ENCODE measurements at places on chromosomes 7 and 10.

- H3K4me1 ChIP-seq: peaks cover 13% of the 10 kb centered on the region
- no peak for DNase-seq
- H3K27ac ChIP-seq: no peak overlapping the region
- no peaks in the 10 kb centered on the region for H3K27me3 ChIP-seq
- H3K36me3 ChIP-seq: no peaks in the 10 kb centered on the region
These were observed 37.2 kb upstream of the MYL10 start for GRCh38 chr7:101666293-101666692.

DNA sequence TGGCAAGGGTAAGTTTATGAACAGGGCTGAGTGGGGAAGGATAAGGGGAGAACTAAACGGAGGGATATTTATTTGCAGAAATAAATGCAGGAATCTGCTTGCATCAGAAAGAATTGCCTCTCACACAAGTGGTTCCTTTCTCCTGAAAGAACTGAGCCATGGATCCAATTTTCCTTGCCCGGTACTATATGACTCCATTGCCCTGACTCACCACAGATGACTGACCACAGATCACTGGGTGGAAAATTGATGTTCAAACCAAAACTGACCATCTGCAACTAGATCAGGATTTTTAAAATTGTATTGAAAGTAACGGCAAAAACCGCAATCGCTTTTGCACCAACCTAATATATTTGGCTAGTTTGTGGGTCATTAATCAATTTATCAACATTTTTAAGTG, 6.2 kb upstream of the MACC1 start:
- no peaks in the 10 kb centered on the region for H3K27me3 ChIP-seq
- no peak overlapping the region for H3K4me3 ChIP-seq
- DNase-seq: no peak
- no peak overlapping the region for H3K27ac ChIP-seq
- no peaks in the 10 kb centered on the region for H3K36me3 ChIP-seq

- H3K27ac ChIP-seq: peak overlapping the region; percentile 55
- H3K4me3 ChIP-seq: no peak overlapping the region
- DNase-seq: no peak
- no peaks in the 10 kb centered on the region for H3K27me3 ChIP-seq
- H3K36me3 ChIP-seq: no peaks in the 10 kb centered on the region
These were observed 96.5 kb downstream of the ZMIZ1 start for GRCh38 chr10:79165070-79165778.

- no peak overlapping the region for H3K27ac ChIP-seq
- H3K4me1 ChIP-seq: 0 out of 2 replicates have a peak, but pooled peaks cover 9% of the 10 kb centered on the region
- H3K36me3 ChIP-seq: no peaks in the 10 kb centered on the region
These were observed 47.1 kb upstream of the TMEM72 start for GRCh38 chr10:44864051-44864450.

DNA sequence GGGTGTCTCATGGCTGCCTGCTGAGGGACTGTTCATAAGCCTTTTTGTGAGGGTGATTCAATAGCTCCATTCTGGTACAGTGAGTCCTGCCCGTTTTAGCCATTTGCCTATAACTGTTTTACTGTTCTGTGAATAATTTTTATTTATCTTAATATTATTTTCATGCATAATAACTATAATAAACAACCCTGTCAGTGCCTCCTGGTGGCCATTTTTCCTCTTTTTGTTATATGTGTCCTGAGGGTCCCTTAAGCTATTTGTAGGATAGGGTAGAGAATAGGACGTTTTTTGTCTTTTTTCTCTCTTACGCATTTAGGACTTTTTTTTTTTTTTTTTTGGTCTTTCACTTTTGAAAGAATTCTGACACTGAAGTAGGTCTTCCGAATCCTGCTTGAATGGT, 2.9 kb downstream of the C1QL3 start:
- H3K27me3 ChIP-seq: peaks cover 55% of the 10 kb centered on the region
- H3K27ac ChIP-seq: no peak overlapping the region
- H3K36me3 ChIP-seq: no peaks in the 10 kb centered on the region
- H3K4me1 ChIP-seq: peaks cover 13% of the 10 kb centered on the region
- peak overlapping the region; percentile 80 for H3K4me3 ChIP-seq

DNA sequence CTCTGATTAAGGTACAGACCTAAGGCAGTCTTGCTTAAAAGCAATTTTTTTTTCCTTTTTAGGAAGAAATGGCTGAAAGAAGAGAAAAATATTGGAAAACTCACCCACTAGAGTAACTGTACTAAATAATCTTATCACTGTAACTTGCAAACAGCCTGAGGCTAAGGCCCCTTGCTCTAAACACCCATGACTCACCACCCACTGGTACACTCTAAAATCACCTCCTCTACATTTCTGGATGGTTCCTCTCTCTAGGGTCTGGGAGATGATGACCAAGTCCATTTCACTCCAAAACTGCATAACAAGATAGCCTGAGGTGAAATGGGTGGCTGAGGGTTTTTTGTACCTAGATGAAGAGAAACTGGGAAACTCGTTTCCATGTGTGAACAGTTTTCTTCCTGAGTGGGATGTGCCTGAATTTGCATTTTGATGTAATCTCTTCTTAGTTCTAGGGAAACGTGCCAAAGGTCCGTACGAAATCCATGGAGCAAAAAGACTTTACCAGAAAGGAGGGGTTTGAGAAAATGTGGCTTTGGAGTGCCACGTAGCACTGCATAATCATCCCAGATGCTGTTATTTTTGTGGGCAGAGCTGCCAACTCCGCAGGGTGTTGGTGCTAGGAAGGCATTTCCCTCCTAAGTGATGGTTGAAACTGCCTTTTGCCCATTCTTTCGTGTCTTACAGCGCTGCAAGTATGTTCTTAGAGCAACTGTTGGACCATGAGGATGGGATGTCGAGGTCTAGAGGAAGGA, 113.5 kb upstream of the C10orf90 start:
- no peak overlapping the region for H3K27ac ChIP-seq
- DNase-seq: no peak
- no peaks in the 10 kb centered on the region for H3K36me3 ChIP-seq
- no peak overlapping the region for H3K4me3 ChIP-seq
- H3K27me3 ChIP-seq: no peaks in the 10 kb centered on the region

- H3K4me3 ChIP-seq: no peak overlapping the region
- H3K4me1 ChIP-seq: no peaks in the 10 kb centered on the region
- H3K27me3 ChIP-seq: no peaks in the 10 kb centered on the region
- no peaks in the 10 kb centered on the region for H3K36me3 ChIP-seq
These were observed 262.6 kb downstream of the HGF start for GRCh38 chr7:81507221-81507620.

- no peaks in the 10 kb centered on the region for H3K36me3 ChIP-seq
- H3K27ac ChIP-seq: no peak overlapping the region
- no peaks in the 10 kb centered on the region for H3K4me1 ChIP-seq
- no peaks in the 10 kb centered on the region for H3K27me3 ChIP-seq
- no peak for DNase-seq
These were observed 174.5 kb downstream of the AHR start for GRCh38 chr7:17472939-17473338.

- no peaks in the 10 kb centered on the region for H3K4me1 ChIP-seq
- H3K27me3 ChIP-seq: peaks cover under 1% of the 10 kb centered on the region
- no peak overlapping the region for H3K4me3 ChIP-seq
- DNase-seq: no peak
These were observed 8.5 kb upstream of the SHH start for GRCh38 chr7:155820788-155821187.

GRCh38 chr10:87750001-87750671, 67.9 kb downstream of the ATAD1 start:
- no peak overlapping the region for H3K4me3 ChIP-seq
- H3K27me3 ChIP-seq: no peaks in the 10 kb centered on the region
- DNase-seq: no peak
- H3K36me3 ChIP-seq: no peaks in the 10 kb centered on the region

GRCh38 chr10:125592897-125593296, 90.1 kb downstream of the TEX36 start:
- no peaks in the 10 kb centered on the region for H3K27me3 ChIP-seq
- H3K4me3 ChIP-seq: no peak overlapping the region
- no peak overlapping the region for H3K27ac ChIP-seq
- peak; percentile 8 for DNase-seq

GRCh38 chr7:73704640-73705550, 14.6 kb downstream of the STX1A start:
- H3K4me1 ChIP-seq: peaks cover 15% of the 10 kb centered on the region
- no peak overlapping the region for H3K4me3 ChIP-seq
- H3K27ac ChIP-seq: no peak overlapping the region
- no peaks in the 10 kb centered on the region for H3K27me3 ChIP-seq
- DNase-seq: no peak

DNA sequence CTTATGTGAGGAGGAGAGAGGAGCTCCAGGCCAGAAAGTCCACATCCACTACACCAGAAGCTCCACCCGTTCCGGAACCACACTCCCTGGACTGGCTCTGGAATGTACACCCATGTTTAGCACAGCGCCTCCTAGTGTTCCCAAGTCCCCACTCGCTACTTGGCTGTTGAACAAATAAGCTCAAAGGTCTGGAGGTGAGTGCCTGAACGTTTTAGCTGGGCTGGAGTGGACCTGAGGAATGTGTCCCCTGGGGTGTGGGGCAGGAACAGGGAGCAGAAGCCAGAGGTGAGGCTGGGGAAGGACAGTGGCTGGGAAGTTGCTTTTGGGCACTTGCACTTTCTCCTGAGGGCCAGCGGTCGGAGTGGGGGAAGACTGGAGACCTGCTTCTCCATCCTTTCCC, 164.1 kb upstream of the CDCA7L start:
- no peaks in the 10 kb centered on the region for H3K27me3 ChIP-seq
- no peak overlapping the region for H3K4me3 ChIP-seq
- no peaks in the 10 kb centered on the region for H3K36me3 ChIP-seq
- no peak overlapping the region for H3K27ac ChIP-seq
- peak; percentile 82 for DNase-seq

DNA sequence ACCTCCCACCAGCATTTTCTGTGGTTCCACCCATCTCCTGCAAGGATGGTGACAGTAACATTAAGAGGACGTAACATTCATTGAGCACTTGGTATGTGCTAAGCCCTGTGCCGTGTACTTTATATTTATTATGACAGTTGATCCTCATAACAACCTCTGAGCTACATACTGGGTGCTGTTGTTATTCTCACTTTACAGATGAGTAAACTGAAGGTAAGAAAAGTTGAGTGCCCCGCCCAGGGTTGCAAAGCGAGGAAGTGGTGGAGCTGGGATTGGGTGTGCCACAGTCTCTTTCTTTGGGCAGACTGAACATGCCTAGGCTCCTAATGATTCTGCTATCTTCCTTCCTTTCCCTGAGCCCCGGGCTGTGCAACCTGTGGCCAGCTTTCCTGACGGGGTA, 107.4 kb downstream of the SH3PXD2A start:
- no peaks in the 10 kb centered on the region for H3K4me1 ChIP-seq
- no peaks in the 10 kb centered on the region for H3K27me3 ChIP-seq
- H3K4me3 ChIP-seq: no peak overlapping the region
- DNase-seq: no peak
- no peaks in the 10 kb centered on the region for H3K36me3 ChIP-seq

- H3K36me3 ChIP-seq: no peaks in the 10 kb centered on the region
- H3K27me3 ChIP-seq: no peaks in the 10 kb centered on the region
- no peak overlapping the region for H3K4me3 ChIP-seq
- no peaks in the 10 kb centered on the region for H3K4me1 ChIP-seq
- no peak for DNase-seq
These were observed 203.8 kb downstream of the ZMYND11 start for GRCh38 chr10:339038-339391.

DNA sequence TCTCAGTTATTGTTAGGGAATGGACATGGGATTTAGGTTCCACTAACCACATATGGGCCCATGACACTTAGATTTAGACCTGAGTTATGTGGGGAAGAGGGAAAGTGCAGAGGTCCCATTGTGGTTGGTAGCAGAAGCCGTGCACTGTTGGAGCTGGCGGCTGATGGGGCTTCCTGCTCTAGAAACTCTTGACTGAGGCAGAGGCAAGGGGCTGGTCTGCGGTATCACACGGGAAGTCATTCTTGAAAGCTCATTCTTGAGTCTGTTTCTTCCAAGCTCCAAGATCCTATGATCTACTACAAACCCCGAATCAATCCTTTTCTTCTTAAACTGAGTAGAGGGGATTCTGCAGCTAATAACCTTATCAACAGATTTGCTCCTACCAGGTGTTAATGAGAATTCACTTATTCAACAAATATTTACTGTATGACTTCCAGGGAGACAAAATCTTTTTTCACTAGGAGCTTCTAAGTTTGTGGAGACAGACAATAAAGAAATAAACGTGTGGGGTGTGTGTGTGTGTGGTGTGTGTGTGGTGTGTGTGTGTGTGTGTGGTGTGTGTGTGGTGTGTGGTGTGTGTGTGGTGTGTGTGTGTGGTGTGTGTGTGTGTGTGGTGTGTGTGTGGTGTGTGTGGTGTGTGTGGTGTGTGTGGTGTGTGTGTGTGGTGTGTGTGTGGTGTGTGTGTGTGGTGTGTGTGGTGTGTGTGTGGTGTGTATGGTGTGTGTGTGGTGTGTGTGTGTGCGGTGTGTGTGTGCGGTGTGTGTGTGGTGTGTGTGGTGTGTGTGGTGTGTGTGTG, 57.1 kb downstream of the AOC1 start:
- no peak for DNase-seq
- no peak overlapping the region for H3K27ac ChIP-seq
- H3K4me3 ChIP-seq: no peak overlapping the region
- H3K27me3 ChIP-seq: no peaks in the 10 kb centered on the region
- no peaks in the 10 kb centered on the region for H3K36me3 ChIP-seq

DNA sequence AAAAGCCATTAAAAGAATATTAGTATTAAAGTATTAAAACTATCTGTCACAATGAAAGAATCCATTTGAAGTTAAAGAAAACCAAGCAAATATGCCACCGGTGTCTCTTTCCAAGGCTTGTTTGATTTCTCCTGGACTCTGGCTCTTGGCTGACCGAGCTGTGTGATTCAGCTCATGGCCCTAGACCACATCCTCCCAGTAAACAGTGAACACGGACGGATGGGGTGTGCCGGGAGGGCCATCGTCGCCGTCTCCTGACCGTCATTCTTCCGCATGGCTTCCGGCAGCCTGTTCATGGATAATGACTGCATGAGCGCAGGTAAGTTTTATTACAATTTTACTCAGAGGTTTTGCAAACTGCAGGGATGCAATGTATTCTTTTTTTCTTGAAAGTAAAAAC, 218.5 kb downstream of the DNAJB6 start:
- H3K27me3 ChIP-seq: no peaks in the 10 kb centered on the region
- no peaks in the 10 kb centered on the region for H3K36me3 ChIP-seq
- H3K4me1 ChIP-seq: no peaks in the 10 kb centered on the region
- H3K27ac ChIP-seq: no peak overlapping the region
- DNase-seq: no peak
- no peak overlapping the region for H3K4me3 ChIP-seq

- peak; percentile 41 for DNase-seq
- H3K4me3 ChIP-seq: peak overlapping the region; percentile 66
- H3K4me1 ChIP-seq: peaks cover 16% of the 10 kb centered on the region
- H3K36me3 ChIP-seq: no peaks in the 10 kb centered on the region
- H3K27me3 ChIP-seq: peaks cover 25% of the 10 kb centered on the region
These were observed 482 bp upstream of the ERCC6 start for GRCh38 chr10:49539320-49539885.
